Body of pancreas (tissue), 4 donors: ENCODE measurements at places on chromosomes 5 and 9.

DNA sequence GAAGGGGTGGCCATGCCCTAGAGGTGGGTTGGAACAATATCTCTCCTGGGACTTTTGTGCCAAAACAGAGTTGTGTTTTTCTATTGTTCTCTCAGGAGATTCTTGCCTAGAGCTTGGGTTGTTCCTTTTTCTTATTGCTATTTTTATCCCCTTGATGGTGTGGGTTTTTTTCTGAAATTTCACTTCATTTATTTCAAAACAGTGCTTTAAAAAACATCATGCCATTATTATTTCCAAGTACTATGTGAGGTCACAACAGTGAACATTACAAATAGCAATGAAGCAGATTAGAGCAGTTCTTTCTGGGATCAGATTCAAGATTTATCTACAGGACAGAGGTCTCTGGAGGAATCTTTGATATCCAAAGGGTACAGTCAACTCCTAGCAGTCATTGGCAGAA lies 76.6 kb downstream of the ACTBL2 start:
- DNase-seq = no peak

DNA sequence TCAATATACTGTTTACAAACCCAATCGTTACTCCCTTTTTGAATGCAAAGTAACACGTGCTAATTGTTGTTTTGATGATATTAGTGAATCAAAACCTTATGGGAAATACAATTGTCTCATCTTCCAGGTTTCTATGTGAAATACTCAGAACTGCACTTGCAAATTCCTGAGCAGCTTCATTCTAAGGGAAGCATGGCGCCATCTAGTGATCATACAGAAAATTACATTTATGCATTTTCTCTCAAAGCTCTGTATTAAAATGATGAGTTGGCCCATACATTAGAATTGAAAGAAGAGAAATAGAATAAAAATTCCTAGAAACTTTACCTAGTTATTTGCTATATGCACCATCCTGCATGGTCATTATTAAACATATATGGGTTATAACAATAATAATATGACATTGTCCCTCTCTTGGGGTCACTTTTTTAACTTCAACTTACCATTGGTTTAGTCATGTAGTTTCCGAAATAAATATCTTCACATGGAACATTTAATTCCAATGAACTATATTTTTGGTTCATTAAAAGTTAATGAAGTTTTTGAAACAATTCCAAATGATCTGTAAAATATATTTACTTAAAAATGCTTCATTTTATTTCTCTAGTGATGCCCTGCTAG lies 220.0 kb downstream of the PDE4D start:
- no peak for DNase-seq

- DNase-seq = no peak
Observed at GRCh38 chr5:15074651-15075050, 203.1 kb upstream of the ANKH start.

DNA sequence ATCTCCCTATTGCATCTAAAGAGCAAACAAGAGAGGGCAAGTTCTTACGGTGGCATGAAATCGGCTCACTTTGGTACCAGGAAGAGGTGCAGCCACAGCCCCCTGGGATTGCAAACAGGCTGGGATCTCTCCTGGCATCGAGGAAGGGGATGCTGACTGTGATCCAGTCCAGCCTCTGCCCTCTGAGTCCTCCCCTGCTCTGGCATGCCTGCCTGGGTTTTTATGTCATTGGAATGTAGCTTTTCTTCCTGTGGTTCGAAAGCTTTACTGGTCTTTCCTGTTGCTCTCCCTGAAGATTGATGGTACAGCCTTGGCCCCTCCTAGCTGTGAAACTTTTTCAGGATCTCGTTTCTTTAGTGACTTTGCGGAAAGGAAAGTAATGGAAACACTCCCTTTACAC lies 6.6 kb downstream of the SLC46A2 start:
- DNase-seq = no peak

DNA sequence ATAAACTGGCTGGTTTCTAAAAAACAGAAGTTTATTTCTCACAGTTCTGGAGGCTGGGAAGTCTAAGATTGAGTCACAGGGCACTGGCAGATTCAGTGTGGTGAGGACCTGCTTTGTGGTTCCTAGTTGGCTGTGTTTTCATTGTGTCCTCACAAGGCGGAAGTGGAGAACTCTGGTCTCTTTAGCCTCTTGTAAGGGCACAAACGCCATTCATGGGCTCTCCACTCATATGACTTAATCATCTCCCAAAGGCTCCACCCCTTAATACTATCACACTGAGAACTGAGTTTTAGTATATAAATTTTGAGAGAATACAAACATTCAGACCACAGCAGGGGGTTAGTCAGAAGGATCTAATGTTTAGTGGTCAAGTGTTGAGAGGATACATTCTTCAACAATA lies 208.2 kb downstream of the SEC61B start:
- no peak for DNase-seq

DNA sequence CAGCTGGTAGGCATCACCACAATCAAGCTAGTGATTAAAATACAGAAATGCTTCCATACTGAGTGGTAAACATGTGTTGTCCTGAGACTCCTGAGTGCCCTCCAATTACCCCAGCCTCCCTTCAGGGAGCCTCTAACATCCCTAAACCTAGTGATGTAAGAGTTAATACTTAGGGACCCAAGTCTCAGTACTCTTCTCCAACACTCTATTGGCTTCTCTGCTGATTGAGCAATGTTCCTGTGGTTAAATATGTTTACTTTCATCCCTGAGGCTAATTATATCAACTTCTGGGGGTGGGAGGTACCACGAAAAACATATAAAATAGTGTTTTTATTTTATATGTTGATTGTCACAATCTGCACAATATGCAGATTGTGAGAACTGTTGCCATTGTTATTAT lies 5.0 kb downstream of the GRXCR2 start:
- no peak for DNase-seq

DNA sequence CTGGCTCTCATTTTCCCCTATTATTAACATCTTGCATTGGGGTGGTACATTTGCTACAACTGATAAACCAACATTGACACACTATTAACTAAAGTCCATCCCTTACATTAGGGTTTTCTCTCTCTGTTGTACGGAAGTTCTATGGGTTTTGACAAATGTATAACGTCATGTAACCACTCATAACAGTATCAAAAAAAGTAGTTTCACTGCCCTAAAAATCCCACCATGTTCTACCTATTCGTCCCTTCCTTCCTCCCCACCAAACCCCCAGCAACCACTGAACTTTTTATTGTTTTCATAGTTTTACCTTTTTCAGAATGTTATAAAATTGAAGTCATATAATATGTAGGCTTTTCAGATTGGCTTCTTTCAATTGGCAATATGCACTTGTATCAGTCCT lies 40.1 kb downstream of the MLLT3 start:
- DNase-seq = no peak

GRCh38 chr9:14260101-14260500 lies 53.8 kb downstream of the NFIB start:
- no peak for DNase-seq

DNA sequence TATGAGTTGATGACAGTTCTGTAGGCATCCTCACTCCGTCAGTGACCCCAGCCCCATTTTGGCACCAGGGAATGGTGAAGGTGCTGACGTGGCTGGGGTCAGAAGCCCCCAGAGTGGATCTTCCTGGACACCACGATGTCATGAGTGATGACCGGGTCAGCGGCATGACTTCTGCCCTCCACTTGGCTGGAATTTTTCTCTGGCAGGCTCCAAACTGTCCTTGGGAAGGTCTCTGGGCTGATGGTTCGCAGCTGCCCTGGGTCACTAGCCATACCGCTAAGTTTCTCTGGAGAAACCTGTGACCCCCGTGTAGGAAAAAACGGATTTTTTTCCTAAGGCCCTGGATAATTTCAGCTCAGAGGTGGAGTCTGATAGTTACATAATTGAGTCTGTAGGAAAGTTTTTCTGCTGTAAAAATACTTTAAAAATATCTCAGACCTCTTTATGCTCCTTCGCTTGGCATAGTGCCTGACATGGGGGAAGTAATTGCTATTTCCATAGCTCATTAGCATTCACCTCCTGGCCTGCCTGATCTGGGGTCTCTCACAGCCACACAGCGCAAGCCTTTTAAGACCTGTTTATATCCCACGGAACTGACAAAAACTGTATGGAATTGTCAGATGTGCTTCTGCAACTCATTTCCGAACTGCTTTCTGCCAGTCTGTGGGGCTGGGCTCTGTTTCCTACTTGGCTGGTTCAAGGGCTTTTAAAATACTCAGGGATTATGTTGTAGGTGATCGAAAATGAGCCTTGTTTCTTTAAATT lies 69.2 kb downstream of the ANGPTL2 start:
- peak; percentile 13 for DNase-seq

GRCh38 chr9:131433302-131433854 lies 39.5 kb downstream of the PRRC2B start:
- DNase-seq = no peak

DNA sequence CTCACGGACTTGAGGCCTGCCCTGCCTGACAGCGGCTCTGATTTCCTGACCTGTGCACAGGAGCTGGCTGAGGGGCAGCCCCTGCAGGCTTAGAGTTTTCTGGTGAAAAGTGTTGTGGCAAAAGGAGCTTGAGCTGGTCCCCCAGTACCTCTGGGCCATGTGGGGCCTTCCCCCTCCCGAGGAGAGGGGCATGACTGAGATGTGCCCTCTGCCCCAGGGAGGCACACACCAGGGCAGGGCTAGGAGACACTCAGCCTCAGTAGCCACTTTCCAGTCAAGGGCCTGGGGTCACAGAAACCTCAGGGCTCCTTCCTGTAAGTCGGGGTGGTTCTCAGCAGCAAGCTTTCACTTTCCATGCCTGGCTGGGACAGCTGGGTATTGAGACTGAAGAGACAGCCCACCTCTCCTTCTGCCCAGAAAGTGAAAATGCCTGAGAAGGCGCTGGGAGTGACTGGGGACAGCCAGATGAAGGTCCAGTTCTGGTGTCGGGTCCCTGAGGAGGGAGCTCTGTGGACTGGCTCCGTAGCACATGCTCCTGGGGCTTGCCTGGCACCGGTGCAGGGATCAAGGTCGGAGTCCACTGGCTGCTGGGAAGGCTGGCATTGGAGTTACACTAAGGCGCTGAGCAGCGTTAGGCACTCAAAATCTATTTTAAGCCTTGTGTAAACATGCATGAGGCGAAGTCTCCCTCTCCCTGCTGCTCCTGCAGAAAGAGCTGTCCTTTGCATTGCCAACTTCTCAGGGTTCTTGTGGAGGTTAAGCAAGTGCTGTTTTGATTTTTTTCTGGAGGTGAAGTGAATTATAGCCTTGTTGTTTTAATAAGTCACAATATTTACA lies 394.9 kb downstream of the GADD45G start:
- DNase-seq = peak; percentile 94

- no peak for DNase-seq
Observed at GRCh38 chr9:130949188-130950038, 10.4 kb upstream of the FIBCD1 start.

DNA sequence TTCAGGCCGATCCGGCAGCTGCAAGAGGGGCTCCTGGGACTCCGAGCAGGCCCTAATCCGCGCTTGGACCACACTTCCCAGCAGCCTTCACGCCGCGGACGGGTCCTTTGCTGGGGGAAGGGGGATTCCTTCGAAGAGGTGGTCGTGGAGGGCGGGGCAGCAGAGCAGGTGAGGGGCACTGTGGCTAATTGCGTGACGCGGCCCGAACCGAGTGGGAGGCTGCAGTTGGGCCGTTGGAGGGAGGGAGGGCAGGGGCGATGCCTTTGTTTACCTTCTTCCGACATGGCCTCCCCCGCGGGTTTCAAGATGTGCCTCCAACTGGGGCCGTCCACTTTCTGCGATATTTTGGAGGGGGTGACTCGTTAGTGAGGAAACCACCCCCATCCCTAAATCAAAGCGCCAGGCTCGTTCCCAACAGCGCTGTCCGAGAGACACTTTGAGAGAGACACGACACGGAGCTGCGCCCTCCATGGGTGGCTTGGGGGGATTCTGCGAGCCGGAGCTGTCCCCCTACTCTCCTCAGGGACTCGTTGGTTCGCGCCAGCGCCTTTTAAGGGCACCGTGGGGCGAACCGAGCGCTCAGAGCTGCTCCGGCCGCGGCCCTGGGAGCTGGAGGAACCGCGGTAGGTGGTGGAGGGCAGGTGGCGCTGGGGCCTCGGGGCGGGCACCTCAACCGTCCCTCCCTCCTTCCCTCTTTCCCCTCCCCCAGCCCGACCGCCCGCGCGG lies at the start of gene FAM53C:
TSS of gene FAM53C (plus strand) at position 582 of the 726 bp plus-strand sequence. CDS start 3,070 bp downstream, outside the sequence.
- DNase-seq = peak; percentile 94

DNA sequence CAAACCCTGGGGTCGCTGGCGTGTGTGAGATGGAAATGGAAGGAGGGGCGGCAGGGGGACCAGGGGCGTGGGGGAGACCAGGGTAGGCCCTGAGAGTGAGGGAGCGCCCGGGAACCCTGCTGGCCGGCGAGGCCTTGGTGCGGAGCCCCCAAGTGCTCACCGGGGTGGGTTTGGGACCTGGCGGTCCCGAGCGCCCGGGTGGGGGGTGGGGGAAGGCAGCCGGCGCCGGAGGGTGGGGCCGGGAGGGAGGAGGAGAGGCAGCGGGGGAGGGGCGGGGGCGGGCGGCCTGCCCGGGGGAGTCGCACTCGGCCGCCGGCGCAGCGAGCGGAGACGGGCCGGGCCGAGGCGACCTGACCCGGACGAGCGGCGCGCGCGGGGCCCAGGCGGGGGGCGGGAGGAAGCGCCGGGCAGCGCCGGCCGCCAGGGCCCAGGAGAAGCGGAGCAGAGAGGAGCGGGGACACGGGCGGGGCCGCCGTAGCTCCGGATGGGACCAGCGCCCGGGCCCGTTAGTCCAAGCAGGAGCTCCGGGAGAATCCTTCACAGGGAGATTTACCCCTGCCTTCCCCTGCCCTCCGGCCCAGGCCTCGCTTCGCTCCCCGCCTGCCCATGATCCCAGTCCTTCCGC lies at the start of gene NPR2:
TSS of gene NPR2 (plus strand) at position 295 of the 625 bp plus-strand sequence. CDS start 818 bp downstream, outside the sequence.
- no peak for DNase-seq

DNA sequence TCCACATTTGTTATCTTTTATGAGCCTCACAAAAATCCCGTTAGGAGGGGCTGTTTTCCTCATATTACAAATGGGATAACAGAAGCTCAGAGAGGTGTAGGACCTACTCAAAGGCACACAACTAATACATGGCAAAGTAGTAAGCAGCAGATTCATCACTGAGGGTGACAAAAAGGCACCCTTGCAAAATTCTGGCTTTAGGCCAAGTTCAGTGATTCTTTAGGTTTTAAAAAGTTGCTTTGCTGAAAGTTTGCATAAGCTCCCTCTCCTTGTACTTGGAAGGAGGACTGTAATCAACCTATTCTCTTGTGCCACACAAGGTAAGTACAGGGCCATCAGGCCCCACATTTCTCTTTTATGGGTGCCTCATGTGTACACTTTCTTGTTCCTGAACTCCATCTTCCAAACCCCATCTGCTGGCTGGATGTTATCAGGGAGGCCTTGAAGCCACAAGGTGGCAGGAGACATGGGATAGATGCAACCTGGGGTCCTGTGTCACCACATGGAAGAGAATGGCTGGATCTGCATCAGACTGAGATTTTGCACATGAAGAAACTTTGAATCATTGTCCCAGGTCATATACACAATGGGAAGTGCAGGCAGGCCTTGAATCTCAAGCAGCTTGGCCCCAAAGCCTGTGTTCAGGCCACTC lies 311.6 kb downstream of the MSX2 start:
- no peak for DNase-seq

DNA sequence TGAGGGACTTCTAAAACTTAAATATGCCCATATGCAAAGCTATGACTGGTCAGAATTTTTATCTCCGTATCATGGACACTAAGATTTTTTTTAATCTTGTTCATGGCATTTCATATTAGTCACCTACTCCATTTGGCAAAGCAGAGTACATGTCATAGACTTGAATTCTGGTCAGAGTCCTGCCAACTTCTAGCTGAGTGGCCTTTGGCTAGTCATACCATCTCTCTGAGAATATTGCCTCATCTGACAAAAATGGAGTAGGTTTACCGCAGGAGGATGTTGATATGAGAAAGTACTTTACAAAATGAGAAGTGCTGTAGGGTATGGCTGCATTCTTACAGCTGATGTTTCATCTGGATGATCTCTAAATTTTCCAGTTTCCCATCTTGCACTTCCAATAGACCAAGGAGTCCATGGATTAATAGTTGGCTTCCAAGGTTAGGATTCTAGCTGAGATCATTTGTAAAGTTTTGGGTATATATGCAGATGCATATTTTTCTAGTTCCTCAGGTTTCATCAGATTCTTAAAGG lies 150.8 kb upstream of the NR3C1 start:
- DNase-seq = no peak
